ENCODE measurements at places on chromosomes 11 and 22.

DNA sequence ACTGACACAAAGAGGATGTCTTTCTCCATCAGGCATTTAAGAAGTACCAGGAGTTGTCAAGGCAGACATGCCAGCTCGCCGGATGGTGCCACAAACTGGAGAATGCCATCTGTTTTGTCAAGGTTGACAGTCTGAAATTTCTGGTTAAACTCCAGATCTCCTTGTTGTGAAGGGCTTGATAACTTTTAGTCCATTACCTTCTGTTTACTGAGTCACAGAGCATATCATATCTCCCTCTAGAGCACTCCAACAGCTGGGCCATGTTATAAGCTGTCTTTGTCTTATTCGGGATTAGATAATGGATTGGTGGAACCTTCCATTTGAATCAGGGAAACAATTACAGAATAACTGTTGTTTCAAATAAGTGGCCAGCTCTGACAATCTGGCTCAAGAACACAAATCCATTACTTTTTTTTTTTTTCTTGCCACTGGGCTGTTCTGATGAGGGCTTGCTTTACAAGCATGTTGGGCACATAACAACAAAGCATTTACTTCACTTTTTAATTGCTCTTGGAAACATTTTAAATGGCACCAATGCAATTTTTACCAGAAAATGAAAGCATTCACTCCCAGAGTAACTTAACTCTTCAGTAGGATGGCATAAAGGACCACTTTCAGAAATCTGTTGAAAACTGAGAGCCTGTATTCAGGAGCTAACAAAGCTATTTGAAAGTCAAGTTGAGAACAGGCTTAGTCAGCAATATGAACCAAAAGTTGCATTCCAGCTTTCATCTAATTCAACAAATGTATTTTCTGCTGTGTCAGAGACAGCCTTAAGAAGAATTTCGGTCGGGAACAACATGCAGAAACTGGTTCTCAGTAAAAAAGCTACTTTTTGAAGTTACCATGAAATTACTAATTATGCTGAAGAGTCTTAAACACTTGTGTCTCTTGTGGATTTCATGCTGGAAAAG lies 227.6 kb upstream of the PITPNB start:
- DNase-seq: no peak

GRCh38 chr22:49825436-49825835 lies 2.2 kb downstream of the BRD1 start:
- DNase-seq: no peak

GRCh38 chr11:128802358-128802981 lies 64.6 kb downstream of the KCNJ1 start:
- DNase-seq: peak; percentile 20

DNA sequence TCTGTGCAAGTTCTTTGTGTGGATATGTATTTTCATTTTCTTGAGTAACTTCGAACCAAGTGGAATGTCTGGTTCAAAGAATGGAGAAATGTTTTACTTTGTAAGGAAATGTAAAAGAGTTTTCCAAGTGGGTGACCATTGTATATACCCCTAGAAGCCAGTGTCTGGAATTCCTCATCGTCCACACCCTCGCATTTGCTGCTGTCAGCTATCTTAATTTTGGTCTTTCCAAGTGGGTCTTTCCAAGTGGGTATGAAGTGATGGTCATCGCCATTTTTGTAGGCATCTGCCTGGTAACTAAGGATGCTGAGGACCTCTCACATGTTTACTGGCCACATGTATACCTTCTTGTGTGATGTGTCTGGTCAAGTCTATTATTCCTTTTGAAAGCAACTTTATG lies 547.5 kb downstream of the TBC1D22A start:
- DNase-seq: no peak

- no peak for DNase-seq
Measured at GRCh38 chr22:32917577-32918354, 116.3 kb downstream of the TIMP3 start.
